NCI-H146 (cell line): ENCODE measurements at places on chromosomes 5 and 9.

GRCh38 chr5:129988453-129988852 lies 84.2 kb downstream of the CHSY3 start:
- no peak for DNase-seq

GRCh38 chr9:111628411-111628810 lies 2.7 kb upstream of the DNAJC25 start:
- no peak for DNase-seq

DNA sequence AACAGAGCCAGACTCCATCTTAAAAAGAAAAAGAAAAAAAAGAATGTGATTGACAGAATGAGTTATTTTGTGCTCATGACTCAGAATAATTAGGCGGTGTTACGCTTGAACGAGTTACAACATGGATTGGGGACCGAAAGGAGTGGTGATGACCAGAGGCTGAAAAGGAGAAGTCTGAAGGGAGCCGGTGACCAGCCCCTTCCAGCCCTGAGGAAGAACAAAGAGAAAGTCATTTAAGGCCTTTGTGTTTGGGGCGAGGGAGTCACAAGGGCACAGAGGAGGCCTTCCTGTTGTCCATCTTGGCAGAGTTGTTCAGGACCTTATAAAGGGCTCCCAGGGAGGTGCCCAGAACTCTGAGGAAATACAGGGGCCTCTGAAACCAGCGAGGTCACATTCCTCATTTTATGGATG lies 131.6 kb downstream of the GOLPH3 start:
- DNase-seq, result no peak

DNA sequence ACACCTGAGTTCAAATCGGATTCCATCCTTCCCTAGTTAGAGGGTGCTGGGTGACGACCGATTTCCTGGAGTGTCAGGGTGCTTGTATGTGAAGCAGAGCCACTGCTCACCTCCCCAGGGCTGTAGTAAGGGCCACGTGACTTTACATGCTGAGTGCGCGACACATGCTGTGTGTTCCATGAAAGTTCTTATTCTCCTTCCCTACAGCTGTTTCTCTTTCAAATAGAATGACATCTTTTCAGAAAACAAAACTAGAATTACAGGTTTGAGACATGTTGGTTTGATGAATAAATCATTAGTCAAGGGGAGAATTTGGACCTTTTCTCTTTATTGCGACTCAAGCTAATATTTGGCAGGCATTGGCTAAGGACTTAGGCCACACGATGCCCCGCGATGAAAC lies 113.1 kb downstream of the JMY start:
- DNase-seq, result no peak

- no peak for DNase-seq
These were observed 37.7 kb upstream of the PLPPR1 start for GRCh38 chr9:100990605-100991381.

DNA sequence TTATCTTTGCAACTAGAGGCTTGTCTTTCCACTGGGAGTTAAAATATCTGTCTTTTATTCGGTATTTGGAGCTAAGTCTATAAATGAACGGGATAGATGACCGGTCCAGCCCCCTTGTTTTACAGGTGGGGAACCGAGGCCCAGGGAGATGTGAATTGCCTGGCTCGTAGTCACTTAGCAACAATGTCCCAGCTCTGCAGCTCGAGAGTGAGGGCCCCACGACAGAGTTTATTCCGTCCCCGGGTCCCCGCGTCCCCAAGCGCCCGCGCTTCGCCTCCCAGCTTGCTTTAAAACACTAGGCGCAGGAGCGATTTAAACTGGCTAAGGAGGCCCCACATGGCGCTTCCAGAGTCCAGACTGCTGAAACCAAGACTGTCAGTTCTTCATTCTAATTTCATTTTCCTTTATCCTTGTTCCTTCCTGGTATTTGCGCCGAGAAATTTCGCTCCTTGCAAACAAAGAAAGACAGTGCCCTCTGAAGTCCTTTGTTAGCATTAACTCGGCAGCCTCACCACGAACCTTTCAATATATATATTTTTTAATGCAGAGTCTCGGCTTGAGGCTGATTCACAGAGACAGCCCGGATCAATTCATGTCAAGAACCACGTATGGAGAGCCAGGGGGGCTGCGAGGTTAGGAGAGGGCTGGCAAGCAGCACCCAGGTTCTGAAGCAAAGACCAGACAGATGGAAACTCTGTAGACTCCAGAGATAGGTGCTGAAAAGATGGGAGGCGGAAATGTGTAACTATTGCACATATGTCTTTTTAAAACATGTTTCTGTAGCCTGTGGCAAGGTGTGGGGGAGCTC lies 1.4 kb upstream of the ENC1 start:
- peak; percentile 25 for DNase-seq

GRCh38 chr5:167861129-167861927 lies 430.1 kb upstream of the WWC1 start:
- DNase-seq, result no peak
